Type B pancreatic cell (in vitro differentiated cells): ENCODE measurements at places on chromosomes 5 and 9. TPM values are rescaled to one million over a fixed set of nuclear protein-coding genes. Genes with fewer than 3 reads are reported as not detected.

The MTAP gene
- 73.4 and 77.4 TPM in 2 replicates for total RNA-seq

DNA sequence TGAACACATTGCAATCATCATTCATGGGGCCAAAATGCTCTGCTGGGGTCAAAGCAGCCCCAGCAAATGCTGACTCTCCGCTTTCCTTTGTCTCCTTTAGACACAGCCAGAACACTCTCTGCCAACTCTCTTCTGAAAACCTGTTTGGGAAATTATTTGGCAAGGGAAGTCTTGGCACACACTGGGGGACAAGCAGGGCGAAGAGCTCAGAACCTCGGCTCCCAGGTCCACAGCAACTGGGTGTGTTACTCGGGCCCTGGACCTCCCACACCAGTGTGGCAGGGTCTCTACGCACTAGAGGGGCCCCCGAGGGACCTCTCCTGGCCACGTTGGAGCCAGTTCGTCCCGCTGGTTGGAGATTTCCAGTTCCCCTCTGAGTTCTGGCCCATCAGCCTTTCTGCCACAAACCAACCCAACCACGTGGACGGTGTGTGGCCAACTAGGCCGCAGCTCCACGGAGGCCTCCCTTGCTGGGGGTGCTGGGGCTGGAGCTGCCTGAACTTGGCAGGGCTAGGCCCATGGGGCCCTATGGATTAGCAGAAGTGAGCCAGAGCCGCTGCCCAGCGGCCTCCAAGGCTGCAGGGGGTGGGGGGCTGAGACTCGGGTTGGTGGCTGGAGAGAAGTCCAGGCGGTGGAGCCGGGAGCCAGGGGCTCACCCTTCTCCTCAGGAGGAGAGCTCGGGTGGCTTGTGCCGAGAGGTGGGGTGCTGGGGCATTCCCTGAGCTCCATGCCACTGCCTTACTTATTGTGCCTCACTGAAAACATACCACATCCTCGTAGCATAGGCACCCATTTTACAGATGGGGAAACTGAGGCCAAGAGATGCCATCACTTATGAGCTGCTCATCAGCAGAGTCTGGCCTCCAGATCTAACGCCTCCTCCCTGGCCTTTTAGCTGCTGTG, 46.8 kb upstream of the RNU6ATAC start:
- DNase-seq, result no peak

GRCh38 chr5:2797160-2797559, 45.7 kb upstream of the IRX2 start:
- no peak for DNase-seq

DNA sequence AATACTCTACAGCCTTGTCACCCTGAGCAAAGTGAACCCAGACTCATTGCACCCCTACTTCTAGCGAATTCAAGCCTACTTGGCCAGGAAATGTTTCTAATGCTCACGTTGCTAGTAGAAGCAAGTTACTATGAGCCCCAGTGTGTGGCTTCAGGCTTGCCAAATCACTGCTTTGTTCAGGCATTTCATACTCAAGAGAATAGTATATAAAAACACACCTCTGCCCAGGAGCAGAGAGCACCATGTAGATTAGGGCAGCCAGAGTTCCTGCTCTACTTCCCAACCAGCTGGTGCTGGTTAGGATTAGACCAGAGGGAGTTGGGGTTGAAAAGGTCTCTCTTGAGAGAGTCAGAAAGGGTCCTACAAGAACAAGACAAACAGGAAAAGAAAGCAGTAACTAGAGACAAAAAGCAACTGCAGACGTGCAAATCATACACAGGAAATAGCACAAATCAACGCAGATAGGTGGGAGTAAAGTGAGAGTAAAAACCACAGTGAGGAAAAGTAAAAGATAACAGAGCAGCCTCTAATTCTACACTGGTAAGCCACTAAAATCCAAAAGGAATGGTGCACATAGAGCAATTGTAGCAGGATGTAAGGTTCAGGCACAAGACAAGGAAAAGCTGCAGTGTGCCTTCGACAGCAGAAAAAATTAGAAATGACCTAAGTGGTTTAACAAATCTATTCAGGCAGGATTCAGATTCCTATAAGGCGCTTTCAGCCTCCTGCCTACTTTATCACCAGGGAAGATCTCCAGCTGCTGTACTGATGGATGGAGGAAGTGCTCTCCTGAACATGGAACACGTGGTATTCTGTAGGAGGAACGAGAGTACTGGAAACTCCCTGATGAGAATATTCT, 49.6 kb upstream of the KIF2A start:
- DNase-seq, result no peak

- DNase-seq, result no peak
These were observed 9.4 kb upstream of the BOD1 start for GRCh38 chr5:173625673-173626504.

GRCh38 chr5:127615916-127616315, 33.0 kb upstream of the CTXN3 start:
- DNase-seq, result no peak

GRCh38 chr5:53038196-53038847, 49.2 kb downstream of the ITGA2 start:
- DNase-seq, result no peak
